ENCODE measurements at places on chromosomes 1 and 21. TPM values are rescaled to one million over a fixed set of nuclear protein-coding genes. Genes with fewer than 3 reads are reported as not detected.

The AQP10 gene
- not detected for total RNA-seq

The CDKN2C gene
- total RNA-seq = 15.3 TPM

The DPH2 gene
- total RNA-seq = 15.6 TPM

The CASZ1 gene
- total RNA-seq = not detected

The FAM131C gene
- 0.08 TPM for total RNA-seq

The PTPRF gene
- total RNA-seq = 23.6 TPM

The SERPINC1 gene
- total RNA-seq = not detected

The HLX gene
- total RNA-seq = 4.1 TPM

The BLZF1 gene
- 56.7 TPM for total RNA-seq

The KRTAP13-2 gene
- total RNA-seq = not detected

The S100A14 gene
- 0.18 TPM for total RNA-seq

The TMEM50B gene
- 28.7 TPM for total RNA-seq

The CLDN17 gene
- total RNA-seq = not detected

The ASCL5 gene
- total RNA-seq = not detected

The SLC45A3 gene
- total RNA-seq = 1.7 TPM

The NHLH1 gene
- total RNA-seq = not detected

The LEMD1 gene
- 0.36 TPM for total RNA-seq

The ARMH1 gene
- 1.7 TPM for total RNA-seq

The RHEX gene
- not detected for total RNA-seq

The SPRR2G gene
- total RNA-seq = not detected

The NID1 gene
- total RNA-seq = 26.7 TPM

The RALGPS2 gene
- total RNA-seq = 74.7 TPM

The LELP1 gene
- not detected for total RNA-seq

The LYST gene
- 30.4 TPM for total RNA-seq

The OR6N1 gene
- total RNA-seq = 0.16 TPM

The KANK4 gene
- total RNA-seq = 0.09 TPM

The NEK2 gene
- not detected for total RNA-seq

The TTC22 gene
- total RNA-seq = not detected

The S100A7A gene
- total RNA-seq = not detected

The LAD1 gene
- not detected for total RNA-seq

The DMBX1 gene
- not detected for total RNA-seq

The TENT5C gene
- total RNA-seq = 0.45 TPM

Data from fibroblast of the aortic adventitia (primary cell).